ENCODE measurements at places on chromosomes 1 and 21. TPM values are rescaled to one million over a fixed set of nuclear protein-coding genes. Genes with fewer than 3 reads are reported as not detected.

The MPZ gene
- total RNA-seq, result 1.9 TPM

The LDLRAD1 gene
- total RNA-seq, result not detected

The RNU1-2 gene
- total RNA-seq, result under 0.01 TPM

The ZNF648 gene
- 0.58 TPM for total RNA-seq

GRCh38 chr1:158930504-158930903 lies 848 bp upstream of the PYHIN1 start:
- DNase-seq, result no peak

GRCh38 chr1:223741861-223742260 lies 29.5 kb downstream of the CAPN2 start:
- DNase-seq, result peak; percentile 66

All from GM23338 (cell line).